ENCODE measurements at places on chromosomes 3 and 15. TPM values are rescaled to one million over a fixed set of nuclear protein-coding genes. Genes with fewer than 3 reads are reported as not detected.

Gene SH3GL3
- total RNA-seq, result 0.25 TPM

Gene TRPM7
- total RNA-seq, result 21.7 TPM

Gene GABRR3
- total RNA-seq, result not detected

Gene WDR72
- 8.3 TPM for total RNA-seq

Gene RYR3
- total RNA-seq, result 0.07 TPM

Measured in A549 treated with AZD2906 at 1 μM for 4 hours (cell line).